ENCODE measurements at places on chromosomes 2 and 18. TPM values are rescaled to one million over a fixed set of nuclear protein-coding genes. Genes with fewer than 3 reads are reported as not detected.
A peak's percentile ranks its signal among the peaks of the same experiment; 100 is the strongest.

- H3K4me1 ChIP-seq: peaks cover 5% of the 10 kb centered on the region
- no peak overlapping the region for H3K27ac ChIP-seq
- no peak overlapping the region for H3K4me3 ChIP-seq
- H3K36me3 ChIP-seq: peaks cover 13% of the 10 kb centered on the region
- H3K27me3 ChIP-seq: no peaks in the 10 kb centered on the region
These were observed 56.2 kb downstream of the ZCCHC2 start for GRCh38 chr18:62578980-62579511.

MEP1B gene
- not detected for total RNA-seq

DNA sequence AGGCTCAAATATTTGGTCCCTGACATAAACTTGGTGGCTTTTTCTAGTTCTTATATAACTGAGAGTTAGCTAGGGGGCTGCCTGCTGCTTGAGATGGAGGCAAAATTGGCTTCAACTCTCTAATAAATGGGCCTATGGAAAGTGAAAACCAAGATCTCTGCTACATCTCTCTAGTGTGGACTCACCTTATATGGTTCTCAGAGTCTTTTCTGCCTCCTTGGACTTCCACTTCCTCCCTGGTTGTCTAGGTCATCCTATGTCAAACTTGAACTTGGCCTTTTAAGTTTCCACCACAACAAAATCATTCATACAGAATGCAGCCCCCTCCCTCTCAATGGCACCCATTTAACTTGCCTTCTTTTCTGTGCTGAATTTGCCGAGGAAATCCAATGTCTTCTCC is 23.9 kb upstream of the ARHGAP25 start:
- no peak overlapping the region for H3K27ac ChIP-seq
- H3K36me3 ChIP-seq: no peaks in the 10 kb centered on the region
- H3K4me3 ChIP-seq: no peak overlapping the region
- H3K27me3 ChIP-seq: no peaks in the 10 kb centered on the region
- no peak for DNase-seq

BMP10 gene
- total RNA-seq: not detected

DNA sequence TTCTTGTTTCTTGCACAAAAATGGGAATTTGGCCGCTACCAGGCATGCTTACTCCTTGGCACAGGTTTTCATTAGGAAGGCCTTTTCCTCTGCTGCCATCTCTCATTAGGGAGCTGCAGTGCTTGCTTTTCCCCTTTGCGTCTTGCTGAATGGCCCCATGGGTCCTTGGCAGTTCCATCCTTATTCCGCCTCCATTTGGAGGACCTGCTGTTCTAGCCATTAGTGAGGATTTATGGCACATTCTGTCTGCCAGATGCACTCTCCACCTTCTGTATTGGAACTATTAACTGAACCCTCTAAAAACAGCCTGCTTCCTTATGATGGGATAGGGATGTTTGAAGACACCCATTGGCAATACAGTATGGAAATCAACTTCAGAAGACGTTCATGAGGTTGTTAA is 103.5 kb upstream of the NOSTRIN start:
- H3K36me3 ChIP-seq: no peaks in the 10 kb centered on the region
- DNase-seq: no peak
- no peaks in the 10 kb centered on the region for H3K27me3 ChIP-seq
- no peak overlapping the region for H3K27ac ChIP-seq

GAL3ST2 gene
- total RNA-seq: 0.59 TPM

IL1B gene
- 6.2 TPM for total RNA-seq

DNA sequence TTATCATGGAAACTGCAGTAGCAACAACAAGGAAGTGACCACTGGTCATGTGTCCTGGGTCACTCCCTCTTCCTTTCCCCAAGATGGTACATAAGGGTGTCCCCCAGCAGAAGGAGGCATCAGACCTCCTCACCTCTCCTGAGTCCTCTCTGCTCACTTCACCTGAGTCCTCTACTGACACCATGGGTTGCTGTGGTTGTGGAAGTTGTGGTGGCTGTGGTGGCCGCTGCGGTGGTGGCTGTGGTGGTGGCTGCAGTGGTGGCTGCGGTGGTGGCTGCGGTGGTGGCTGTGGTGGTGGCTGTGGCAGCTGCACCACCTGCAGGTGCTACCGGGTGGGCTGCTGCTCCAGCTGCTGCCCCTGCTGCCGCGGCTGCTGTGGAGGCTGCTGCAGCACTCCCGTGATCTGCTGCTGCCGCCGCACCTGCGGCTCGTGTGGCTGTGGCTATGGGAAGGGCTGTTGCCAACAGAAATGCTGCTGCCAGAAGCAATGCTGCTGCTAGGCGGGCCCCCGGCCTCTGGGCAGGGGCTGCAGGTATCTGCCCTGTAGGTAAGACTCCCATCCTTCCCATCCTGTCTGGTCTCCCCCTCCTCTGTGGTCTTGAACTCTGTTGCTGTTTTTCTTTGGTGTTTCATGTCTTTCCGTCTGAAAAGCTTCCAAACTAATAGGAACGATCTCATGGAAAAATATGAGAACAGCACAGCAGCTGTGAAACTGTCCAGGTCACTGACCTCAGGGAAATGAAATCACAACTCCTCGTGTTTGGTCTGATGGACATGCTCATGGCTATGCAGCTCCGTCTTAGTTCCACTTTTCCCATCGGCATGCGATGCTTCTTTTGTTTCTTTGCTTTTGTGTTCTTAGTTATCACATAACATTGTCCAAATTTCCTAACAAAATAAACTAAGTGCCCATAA is at the start of gene SCYGR4:
TSS of gene SCYGR4 (plus strand) at position 183 of the 915 bp plus-strand sequence. CDS start at position 183, 0 bp downstream.
- no peak for DNase-seq
- no peak within 1 kb of the TSS for H3K27ac ChIP-seq
- H3K27me3 ChIP-seq: no peaks in the 10 kb centered on the region
- H3K36me3 ChIP-seq: no peaks in the 10 kb centered on the region

TMEM200C gene
- not detected for total RNA-seq

DNA sequence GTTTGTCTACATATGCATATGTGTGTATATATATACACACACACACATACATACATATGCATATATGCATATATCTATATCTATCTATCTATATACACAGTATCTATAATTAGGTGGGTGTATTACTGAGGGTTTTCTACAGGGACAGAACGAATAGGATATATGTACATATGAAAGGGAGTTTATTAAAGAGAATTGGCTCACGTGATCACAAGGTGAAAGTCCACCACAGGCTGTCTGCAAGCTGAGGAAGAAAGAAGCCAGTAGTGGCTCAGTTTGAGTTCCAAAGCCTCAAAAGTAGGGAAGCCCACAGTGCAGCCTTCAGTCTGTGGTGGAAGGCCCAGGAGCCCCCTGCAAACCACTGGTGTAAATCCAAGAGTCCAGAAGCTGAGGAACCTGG is 756.0 kb upstream of the ACVR2A start:
- H3K27me3 ChIP-seq: no peaks in the 10 kb centered on the region
- no peak for DNase-seq
- H3K27ac ChIP-seq: no peak overlapping the region
- H3K36me3 ChIP-seq: no peaks in the 10 kb centered on the region
- no peak overlapping the region for H3K4me3 ChIP-seq

- no peaks in the 10 kb centered on the region for H3K36me3 ChIP-seq
- H3K27me3 ChIP-seq: no peaks in the 10 kb centered on the region
- no peak for DNase-seq
- no peaks in the 10 kb centered on the region for H3K4me1 ChIP-seq
These were observed 152.8 kb downstream of the TFCP2L1 start for GRCh38 chr2:121132054-121132761.

ANKRD30BL gene
- total RNA-seq: not detected

- no peaks in the 10 kb centered on the region for H3K4me1 ChIP-seq
- no peaks in the 10 kb centered on the region for H3K27me3 ChIP-seq
- no peak for DNase-seq
These were observed 9.6 kb upstream of the DYNC2LI1 start for GRCh38 chr2:43764086-43764705.

ELOA2 gene
- not detected for total RNA-seq

WDCP gene
- total RNA-seq: 10.6 TPM

DNA sequence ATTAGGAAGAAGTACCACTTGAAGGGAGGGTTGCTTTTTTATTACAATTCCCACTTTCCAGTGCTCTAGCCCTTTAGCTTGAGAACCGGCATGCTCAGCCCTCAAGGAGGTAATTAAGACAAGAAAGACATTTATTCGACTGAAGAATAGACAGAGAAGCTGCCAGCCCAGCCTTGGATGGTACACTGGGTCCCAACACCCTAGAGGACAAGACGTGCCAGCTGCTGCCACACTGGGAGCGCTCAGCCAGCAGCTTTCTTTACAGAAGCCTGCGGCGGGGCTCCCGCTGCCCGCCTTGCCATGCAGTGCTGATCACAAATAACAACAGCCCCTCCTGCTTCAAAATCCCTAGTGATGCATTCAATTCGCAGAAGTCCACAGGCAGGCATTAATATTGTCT is 746.3 kb upstream of the RAB6C start:
- no peaks in the 10 kb centered on the region for H3K4me1 ChIP-seq
- H3K36me3 ChIP-seq: no peaks in the 10 kb centered on the region
- peak; percentile 58 for DNase-seq
- H3K27me3 ChIP-seq: no peaks in the 10 kb centered on the region

DNA sequence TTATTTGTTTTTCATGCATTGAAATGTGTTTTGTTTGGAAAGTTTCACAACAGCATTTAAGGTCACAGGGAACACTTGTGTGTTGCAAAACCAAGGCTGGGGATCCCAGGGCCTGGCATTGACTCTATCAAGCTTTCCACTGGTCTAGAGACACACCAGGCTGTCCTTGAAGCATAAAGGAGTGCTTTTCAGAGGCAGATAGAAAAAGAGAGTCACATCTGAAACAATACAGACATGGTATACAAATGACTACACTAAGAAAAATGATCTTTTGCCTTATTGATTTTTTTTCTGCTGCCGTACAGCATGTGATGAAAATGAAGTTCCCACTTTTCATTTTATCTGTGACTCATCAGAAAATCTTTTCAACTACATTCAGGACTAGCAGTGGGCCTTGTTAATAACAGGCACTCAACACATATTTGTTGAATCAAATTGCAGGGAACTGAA is 61.9 kb upstream of the ZCCHC2 start:
- peaks cover 6% of the 10 kb centered on the region for H3K4me1 ChIP-seq
- no peak overlapping the region for H3K4me3 ChIP-seq
- H3K27me3 ChIP-seq: no peaks in the 10 kb centered on the region
- H3K36me3 ChIP-seq: no peaks in the 10 kb centered on the region

C1QL2 gene
- not detected for total RNA-seq
